Thymus (tissue), 14 donors: ENCODE measurements at places on chromosomes 11 and 22.

- DNase-seq = no peak
These were observed at the start of gene FXYD6 for GRCh38 chr11:117876341-117877119. Gene FXYD6, minus strand, starts transcription at chr11:117876658. Its CDS starts 33,882 bp downstream, at chr11:117842776.

DNA sequence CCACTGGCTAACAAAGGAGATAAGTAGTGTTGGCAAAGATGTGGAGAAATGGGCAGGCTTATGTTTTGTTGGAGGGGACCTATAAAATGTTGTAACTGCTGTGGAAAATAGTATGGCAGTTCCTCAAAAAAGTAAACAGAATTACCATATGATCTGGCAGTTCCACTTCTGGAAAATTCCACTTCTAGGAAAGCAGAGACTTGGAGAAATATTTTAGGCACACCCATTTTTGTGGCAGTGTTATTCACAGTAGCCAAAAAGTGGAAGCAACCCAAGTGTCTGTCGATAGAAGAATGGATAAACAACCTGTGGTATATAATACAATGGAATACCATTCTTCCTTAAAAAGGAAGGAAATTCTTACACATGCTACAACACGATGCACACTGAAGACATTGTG is 57.0 kb upstream of the ADORA2A start:
- DNase-seq = no peak

DNA sequence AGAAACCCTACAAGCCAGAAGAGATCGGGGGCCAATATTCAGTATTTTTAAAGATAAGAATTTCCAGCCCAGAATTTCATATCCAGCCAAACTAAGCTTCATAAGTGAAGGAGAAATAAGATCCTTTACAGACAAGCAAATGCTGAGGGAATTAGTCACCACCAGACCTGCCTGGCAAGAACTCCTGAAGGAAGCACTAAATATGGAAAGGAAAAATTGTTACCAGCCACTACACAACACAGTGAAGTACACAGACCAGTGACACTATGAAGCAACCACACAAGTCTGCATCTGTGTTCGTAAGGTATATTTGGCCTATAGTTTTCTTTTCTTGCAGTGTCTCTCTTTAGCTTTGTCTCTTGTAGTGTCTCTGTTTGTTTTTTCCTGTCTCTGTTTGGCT is 29.0 kb downstream of the TMEM225 start:
- no peak for DNase-seq

GRCh38 chr22:44730022-44730393 is 22.4 kb upstream of the ARHGAP8 start:
- DNase-seq = no peak

GRCh38 chr11:59778122-59778521 is 22.9 kb downstream of the STX3 start:
- no peak for DNase-seq

GRCh38 chr11:12417691-12418611 is 40.6 kb downstream of the PARVA start:
- no peak for DNase-seq

- no peak for DNase-seq
These were observed 8.5 kb downstream of the BIK start for GRCh38 chr22:43118953-43119458.

DNA sequence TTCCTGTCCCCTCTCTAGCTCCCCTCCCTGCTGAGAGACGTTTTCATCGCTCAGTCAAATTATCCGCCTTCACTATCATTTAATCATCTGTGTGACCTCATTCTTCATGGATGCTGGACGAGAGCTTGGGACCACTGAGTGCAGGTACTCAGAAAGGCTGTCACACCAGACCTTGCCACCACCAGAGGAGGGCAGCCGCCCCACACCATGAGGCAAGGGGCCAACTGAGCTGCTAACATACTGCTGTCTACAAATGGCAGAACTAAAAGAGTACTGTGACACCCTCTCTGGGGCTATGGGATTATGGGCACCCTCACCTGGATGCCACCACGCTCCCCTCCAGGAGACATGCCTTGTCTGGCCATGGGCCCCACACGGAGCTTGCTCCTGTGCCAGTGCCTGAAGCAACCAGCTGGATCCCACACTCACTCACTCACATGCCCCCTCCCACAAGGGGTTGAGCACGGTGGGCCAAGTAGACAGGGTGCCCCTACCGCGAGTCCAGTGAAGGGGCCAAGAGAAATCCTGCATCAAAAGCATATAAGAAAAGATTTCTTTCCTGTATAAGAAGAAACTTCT is 670.0 kb upstream of the CCDC90B start:
- DNase-seq = no peak

GRCh38 chr11:110939471-110939870 is 227.2 kb upstream of the ARHGAP20 start:
- DNase-seq = no peak

- DNase-seq = no peak
These were observed 25.6 kb downstream of the SMCO4 start for GRCh38 chr11:93517611-93518010.

DNA sequence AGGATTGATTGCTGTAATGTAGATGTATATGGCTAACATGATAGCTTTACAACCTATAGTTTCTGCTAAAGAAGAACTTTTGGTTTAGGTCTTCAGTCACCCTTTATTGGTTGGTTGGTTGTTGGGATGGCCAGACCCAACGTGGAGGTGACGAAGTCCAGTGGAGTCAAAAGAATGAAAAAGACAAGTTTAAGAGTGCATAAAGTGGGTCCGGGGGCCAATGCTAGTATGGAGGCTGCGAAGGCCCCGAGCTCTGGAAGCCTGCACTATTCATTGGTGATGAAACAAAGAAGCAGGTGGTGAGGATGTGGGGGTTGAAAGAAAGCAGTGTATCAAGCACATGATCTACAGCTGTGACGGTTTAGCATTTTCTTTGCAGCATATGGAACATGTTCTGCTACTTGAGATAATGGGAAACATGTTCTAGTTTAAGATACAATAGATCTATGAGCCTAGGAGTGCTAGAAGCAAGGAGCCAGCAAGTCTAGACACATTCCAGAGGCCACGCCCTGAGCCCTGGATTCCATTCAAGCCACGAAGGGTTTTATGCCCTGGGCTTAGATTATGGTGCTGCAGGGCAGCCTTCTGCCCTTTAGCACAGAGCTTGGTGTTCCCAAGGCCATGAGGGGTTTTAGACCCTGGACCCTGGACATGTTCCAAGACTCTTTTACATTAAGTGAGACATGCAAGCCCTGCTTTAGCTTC is 6.3 kb downstream of the TCP11L1 start:
- DNase-seq = no peak
